ENCODE measurements at places on chromosomes 2 and 18.

DNA sequence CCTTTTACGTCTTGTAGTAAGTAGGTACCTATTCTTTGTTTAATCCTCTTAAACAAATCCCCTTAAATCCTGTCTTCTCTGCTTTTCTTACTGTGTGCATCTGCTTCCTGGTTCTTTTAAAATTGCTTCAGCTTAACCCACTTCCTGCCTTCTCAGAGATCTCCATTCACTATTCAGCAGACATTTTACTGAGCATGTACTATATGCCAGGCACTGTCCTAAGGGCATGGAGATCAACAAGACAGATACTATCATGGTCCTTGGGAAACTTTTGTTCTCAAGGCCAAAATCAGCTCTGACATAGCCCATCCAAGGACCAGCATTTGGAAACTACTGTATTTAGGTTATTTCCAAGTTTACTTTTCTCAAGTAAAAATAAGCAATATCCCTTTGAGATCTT, 227.5 kb downstream of the TPGS2 start:
- DNase-seq, result no peak

DNA sequence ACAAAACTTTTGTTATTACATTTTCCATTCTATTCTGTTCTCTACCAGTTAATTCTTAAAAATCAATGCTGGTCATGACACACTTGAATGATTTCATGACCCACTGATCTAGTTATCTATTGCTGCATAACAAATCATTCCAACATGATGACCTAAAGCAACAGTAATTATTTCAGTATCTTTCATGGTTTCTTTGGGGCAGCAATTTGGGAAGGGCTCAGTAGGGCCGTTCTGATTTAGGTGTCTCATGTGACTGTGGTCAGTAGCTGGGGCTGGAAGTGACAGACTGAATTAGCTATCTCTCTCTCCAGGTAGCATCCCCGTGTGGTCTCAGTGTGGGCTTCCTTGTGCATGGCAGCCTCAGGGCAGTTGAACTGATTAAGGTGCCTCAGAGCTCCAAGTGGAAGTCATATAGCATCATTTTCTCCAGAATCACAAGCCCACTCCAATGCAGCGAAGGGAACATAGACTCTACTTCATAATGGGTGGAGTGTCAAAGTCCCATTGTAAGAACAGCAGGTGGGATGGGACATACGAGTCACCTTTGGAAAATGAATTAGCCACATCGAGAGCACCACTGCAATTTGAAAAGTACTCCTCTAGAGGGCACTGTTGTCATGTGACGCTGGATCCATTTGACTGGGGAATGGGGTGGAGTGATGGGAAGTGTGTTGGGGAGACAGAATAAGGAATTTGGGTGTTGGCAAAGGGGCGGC, 39.1 kb upstream of the FAM136A start:
- DNase-seq, result peak; percentile 36

- DNase-seq, result peak; percentile 13
Measured at GRCh38 chr18:45197526-45197970, 417.7 kb upstream of the SLC14A2 start.

DNA sequence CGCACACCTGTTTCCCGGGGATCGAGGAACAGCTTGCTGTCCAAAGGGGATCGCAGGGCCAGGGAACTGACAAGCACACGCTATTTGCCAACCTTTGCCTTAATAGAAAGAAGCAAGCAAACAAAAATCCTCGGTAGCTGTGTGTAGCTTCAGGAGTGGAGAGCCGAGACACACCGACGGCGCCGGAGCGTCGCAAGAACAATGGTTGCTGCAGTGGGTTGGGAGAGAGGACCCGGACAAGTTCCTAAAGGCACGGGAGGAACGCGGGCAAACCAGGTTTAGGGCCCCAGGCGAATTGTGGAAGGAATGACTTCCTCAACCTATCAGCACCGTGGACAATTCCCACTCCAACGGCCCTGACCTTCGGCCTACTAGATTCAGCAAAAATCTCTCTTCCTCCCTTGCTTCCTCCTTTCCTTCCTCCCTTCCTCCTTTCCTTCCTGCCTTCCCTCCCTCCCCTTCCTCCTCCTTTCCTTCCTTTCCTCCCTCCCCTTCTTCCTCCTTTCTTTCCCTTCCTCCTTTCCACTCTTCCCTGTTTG, 4.9 kb upstream of the NEUROD1 start:
- no peak for DNase-seq

DNA sequence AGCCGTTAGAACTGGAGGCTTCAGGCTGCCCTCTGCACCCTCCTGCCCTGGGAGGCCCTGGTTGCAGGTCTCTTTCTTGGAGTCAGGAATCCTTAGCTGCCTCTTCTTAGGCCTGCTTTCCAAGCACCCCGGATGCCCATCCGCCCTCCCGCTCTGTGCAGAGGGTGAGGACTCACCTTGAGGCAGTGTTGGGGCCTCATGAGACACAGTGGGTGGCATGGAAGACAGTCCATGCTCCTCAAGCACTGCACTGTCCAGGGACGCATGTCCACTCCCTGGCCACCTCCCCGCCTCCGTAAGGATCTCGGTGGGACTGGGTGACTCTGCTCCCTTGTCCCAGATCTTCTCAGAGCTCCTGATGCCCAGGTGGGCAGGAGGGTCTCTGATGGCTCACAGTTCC, 5.7 kb upstream of the TRAF3IP1 start:
- no peak for DNase-seq

DNA sequence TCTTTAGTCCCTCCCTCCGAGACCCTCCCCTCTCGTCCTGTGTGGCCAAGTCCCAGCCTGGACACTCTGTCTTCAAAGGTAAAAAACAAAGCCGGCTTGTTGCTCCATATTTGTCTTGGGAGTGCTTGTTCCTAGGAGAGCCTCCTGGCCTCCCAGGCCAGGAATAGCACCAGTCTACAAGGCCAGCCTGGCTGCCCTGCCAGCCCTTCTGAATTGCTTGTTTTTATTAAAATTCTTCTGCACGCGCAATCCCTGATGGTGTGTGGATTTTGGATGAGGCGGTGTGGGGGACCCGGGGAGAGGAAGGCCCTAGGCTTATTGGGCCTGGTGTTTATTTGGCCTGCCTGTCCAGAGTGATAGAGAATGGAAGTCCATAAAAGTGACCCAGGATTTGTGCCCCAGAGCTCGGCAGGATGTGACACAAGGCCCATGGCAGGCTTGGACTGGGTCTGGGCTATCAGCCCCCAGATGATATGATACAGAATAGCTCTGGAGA, 297.3 kb downstream of the CYP26B1 start:
- no peak for DNase-seq

- DNase-seq, result no peak
Measured at GRCh38 chr2:16189029-16189835, 248.9 kb downstream of the MYCN start.

GRCh38 chr2:88159955-88160415, 10.2 kb upstream of the THNSL2 start:
- peak; percentile 48 for DNase-seq

GRCh38 chr18:60873708-60874107, 459.5 kb upstream of the CDH20 start:
- no peak for DNase-seq
